ENCODE measurements at places on chromosomes 11 and 22. TPM values are rescaled to one million over a fixed set of nuclear protein-coding genes. Genes with fewer than 3 reads are reported as not detected.

ZNF202 gene
- total RNA-seq, result 5.9 TPM

TSGA10IP gene
- not detected for total RNA-seq

GAB4 gene
- not detected for total RNA-seq

C11orf86 gene
- not detected for total RNA-seq

CD3E gene
- total RNA-seq, result 0.78 TPM

TEX12 gene
- 1.1 TPM for total RNA-seq

ROBO3 gene
- total RNA-seq, result 9.9 TPM

CRYBA4 gene
- not detected for total RNA-seq

SAA2 gene
- total RNA-seq, result not detected

All from right cardiac atrium (tissue), 5 donors.